Fibroblast of the aortic adventitia (primary cell): ENCODE measurements at places on chromosomes 2 and 18. TPM values are rescaled to one million over a fixed set of nuclear protein-coding genes. Genes with fewer than 3 reads are reported as not detected.

The TNP1 gene
- total RNA-seq: not detected in 2 replicates

The DIS3L2 gene
- total RNA-seq: 24.9 and 36.3 TPM in 2 replicates

- no peak for DNase-seq
These were observed 73.2 kb upstream of the GPC1 start for GRCh38 chr2:240362216-240362755.

DNA sequence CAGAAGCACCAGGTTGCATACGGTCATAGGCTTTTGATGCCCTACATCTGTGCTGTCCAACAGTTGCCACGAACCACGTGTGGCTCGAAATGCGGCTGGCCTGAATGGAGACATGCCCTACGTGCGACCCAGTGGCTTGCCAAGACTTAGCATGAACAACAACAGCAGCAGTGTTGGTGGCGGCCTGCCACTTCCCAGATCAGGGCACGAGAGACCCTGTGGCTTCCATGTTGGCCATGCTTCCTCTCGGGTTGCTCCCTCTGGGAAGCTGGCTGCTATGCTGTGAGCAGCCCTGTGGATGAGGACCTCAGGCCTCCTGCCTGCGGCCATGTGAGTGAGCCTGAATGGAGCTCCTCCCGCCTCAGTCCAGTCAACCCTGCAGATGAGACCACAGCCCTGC lies 212.3 kb downstream of the HDAC4 start:
- no peak for DNase-seq

GRCh38 chr2:33287507-33288005 lies 188.9 kb upstream of the RASGRP3 start:
- DNase-seq: no peak

The RAX gene
- not detected in 2 replicates for total RNA-seq

- peak; percentile 77 for DNase-seq
These were observed 5.4 kb downstream of the SPR start for GRCh38 chr2:72892506-72893173.

The SULT1C4 gene
- total RNA-seq: 0.33 TPM in 1 of 2 replicates, not detected in the other

- no peak for DNase-seq
These were observed 419.1 kb downstream of the TRIB2 start for GRCh38 chr2:13135856-13136255.

DNA sequence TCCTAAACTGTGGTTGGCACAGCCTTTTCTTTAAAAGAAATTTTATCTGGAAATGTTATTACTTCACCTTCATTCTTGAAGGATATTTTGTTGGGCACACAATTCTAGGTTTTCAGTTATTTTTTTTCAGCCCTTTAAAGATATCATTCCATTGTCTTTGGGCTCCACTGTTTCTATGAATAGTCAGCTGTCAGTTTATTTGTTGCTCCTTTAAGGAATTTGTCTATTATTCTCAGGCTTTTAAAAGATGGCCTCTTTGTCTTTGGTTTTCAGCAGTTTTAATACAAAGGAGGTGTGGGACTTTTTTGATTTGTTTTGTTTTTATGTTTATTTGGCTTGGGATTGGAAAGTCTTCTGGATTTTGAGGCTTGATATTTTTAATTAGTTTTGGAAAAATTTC lies 61.8 kb downstream of the VAPA start:
- no peak for DNase-seq

GRCh38 chr2:148967578-148967977 lies 70.9 kb upstream of the LYPD6B start:
- peak; percentile 14 for DNase-seq

DNA sequence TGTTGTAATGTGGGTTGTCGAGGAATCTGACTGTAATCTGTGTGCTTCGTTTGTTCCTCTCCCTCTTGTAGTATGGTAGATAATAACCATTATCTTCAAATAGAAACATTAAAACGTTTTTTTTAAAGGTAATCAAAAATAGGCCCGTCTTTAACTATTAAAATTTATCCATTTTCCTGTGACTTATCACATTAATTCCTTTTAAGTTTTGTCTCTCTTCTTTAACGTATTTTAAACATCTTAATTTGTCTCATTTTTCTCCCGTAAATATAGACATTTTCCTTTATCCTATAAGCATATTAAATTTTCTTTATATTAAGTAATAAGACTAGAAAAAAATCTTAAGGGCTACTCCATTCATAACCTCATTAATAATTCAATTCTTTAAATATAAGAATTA lies 41.3 kb downstream of the EIF2AK3 start:
- DNase-seq: no peak

GRCh38 chr18:69636529-69637301 lies 236.0 kb downstream of the DOK6 start:
- DNase-seq: no peak

DNA sequence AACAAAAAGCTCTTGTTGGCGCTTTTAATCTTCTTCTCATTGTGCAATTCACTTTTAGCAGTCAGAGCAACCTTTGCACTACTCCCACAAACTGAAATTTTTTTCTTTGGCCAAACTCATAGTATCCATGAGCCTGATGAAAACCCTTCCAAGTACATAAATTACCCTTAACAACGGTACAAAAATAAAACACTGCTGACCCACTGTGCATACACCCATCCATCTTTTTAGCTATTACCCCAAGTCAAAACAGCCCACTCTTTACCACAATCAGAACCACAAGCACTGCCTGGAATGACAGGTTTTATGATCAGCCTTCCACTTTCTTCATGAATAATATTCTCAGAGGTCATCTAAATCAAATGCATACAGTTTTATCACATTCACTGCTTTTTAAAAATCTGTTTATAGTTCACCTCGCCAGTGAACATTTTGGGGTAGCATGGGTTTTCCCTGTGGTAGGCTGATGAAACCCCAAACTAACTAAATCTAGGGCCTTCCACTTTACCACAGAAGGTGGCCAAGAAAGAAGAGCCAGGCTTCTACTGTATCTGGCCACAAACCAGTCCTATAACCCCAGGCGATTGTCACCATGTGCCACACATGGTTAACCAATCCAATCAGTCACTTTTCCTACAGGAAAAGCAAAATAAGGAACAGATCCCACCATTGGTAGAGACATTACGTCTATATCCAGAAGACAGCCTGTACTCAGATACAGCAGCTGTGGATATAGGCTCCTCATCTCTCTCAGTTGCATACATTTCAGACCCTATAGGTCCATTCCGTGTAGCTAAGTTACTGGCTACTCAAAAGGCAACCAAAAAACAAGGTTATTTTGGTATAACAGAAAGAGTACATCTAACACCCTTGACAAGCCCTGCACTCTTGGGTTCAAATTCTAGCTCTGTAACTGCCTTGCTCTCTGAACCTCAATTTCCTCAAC lies 171.3 kb downstream of the THADA start:
- DNase-seq: peak; percentile 43

- DNase-seq: no peak
These were observed 6.2 kb upstream of the MYL12B start for GRCh38 chr18:3255611-3256165.

The DPP4 gene
- total RNA-seq: 138 and 203 TPM in 2 replicates

- no peak for DNase-seq
These were observed 89.1 kb upstream of the ID2 start for GRCh38 chr2:8592736-8593135.

- peak; percentile 56 for DNase-seq
These were observed 221.1 kb downstream of the ANAPC1 start for GRCh38 chr2:111662771-111663470.

The GKN2 gene
- not detected in 2 replicates for total RNA-seq

- no peak for DNase-seq
These were observed 23.9 kb downstream of the RRM2 start for GRCh38 chr2:10146366-10147005.

GRCh38 chr2:17148407-17149145 lies 369.7 kb downstream of the RAD51AP2 start:
- DNase-seq: peak; percentile 2

DNA sequence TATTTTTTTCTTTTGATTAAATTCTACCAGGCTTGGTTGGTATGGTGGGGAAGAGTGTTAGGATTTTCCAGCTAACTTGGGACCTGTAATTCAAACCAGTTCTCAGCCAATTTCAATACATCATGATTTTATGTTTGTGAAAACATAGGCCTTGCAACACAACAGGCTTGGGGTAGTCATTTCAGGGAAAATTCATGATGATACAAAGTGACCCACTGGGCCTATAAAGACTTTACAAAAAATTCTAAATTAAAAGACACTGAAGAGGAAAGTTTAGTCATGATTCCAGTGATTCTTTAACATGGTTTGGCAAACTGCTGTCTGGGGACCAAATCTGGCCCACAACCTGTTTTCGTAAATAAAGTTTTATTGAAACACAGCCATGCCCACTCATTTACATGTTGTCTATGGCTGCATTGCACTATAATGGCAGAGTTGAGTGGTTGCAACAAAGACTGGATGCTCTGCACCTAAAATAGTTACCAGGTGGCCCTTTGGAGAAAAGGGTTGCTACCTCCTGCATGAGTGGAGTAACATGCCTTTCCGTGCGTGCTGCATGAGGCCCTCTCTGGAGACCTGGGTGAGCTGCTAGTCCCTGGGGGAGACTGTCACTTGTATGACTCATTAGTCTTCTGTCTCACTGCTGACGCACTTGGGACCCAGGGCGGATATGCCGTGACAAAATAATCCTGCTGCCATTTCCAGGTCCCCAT lies 73.6 kb downstream of the NPAS2 start:
- no peak for DNase-seq

DNA sequence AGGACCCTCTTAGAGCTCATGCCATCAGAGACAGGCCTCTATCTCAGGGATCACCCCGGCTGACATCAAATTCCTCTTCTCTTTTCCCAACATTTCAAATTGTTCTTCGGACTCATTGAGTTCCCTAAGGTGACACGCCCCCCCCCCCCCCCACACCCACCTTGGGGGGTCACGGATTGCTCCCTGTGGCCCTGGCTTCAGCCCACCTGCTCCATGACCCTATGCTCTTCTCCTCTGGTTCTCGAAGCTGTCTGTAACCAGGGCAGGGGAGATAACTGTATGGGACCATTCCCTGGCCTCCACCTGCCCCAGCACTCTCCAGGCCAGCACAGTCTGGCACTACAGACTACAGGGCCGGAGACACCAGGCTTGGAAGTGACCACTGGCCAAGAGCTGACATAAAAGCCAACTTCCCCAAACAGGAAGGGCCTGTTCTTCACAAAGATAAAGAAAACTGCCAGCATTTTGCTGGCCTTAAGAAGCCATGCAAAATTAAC lies 7.1 kb downstream of the MTERF4 start:
- no peak for DNase-seq

DNA sequence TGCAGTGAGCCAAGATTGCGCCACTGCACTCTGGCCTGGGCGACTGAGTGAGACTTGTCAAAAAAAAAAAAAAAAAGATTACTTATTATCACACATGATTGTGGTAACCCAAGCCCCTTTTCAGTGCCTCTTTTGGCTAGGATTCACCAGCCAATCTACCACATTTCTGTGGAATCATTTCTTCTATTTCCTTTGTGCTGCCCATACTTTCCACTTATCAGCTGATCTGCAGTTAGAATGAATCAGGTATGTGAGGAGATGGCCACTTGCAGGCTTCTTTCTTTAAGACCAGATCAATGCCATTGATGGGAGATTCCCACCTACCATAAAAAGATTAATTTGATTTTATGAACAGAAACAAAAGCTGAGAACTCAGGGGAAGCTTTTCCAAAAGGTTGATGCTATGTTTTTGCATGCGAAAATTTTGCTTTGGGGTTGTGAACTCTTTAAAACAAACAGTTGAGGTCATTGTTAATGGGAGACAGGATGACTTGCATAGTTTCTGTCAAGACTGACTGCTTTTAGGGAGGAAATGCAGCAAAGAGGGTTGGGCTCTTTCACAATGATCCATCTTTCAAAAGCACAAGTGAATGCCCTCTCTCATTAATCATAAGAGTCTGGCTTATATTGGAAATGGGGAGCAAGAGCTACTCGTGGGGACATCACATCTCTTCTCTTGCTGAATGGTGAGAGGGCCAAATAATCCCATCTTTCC lies 66.9 kb upstream of the CYP26B1 start:
- peak; percentile 84 for DNase-seq
